Right lung (tissue), 10 donors: ENCODE measurements at places on chromosomes 4 and X. TPM values are rescaled to one million over a fixed set of nuclear protein-coding genes. Genes with fewer than 3 reads are reported as not detected.

DNA sequence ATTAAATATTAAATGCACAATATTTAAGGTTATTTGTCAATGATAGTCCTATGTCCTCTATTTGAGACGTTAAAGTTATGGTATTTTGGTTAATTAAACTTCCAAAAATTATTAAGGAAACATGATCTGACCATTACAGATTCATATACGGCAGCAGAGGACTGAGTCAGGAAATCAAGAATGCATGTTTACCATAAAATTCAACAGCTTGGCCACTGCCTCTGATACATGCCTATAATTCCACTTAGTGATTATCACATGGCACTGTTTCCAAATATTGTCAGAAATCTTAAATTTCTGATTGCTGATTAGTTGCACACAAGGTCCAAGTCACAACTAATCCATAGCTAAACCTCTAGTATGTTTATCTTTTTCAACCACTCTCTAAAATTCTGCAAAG, 232.2 kb upstream of the UGT8 start:
- no peak for DNase-seq

DNA sequence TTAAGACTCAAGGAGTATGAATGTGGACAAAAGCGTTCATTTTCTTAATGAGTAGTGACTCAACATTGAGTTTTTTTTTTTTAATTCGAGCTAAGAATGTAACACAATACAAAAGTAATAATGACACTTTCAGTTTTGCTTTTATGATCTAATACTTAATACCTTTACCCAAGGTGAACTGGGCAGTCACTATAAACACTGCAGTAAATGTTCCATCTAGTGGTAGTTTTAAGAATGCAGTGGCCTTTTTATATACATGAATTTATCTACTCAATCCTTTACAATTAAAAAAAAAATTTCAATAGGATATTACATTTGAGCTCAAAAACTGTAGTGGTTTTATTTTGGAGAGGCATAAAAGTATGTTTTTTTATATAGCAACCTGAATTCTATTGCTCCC, 33.9 kb downstream of the PDK3 start:
- DNase-seq: no peak

TRIM2 gene
- 80.0 TPM for polyA plus RNA-seq

RAB40AL gene
- polyA plus RNA-seq: 0.37 TPM
